ENCODE measurements at places on chromosomes 6 and 20. TPM values are rescaled to one million over a fixed set of nuclear protein-coding genes. Genes with fewer than 3 reads are reported as not detected.
A peak's percentile ranks its signal among the peaks of the same experiment; 100 is the strongest.

GPLD1 gene
- total RNA-seq: 2.6 TPM

FOXQ1 gene
- total RNA-seq: 4.9 TPM

FAM184A gene
- 6.5 TPM for total RNA-seq

DNA sequence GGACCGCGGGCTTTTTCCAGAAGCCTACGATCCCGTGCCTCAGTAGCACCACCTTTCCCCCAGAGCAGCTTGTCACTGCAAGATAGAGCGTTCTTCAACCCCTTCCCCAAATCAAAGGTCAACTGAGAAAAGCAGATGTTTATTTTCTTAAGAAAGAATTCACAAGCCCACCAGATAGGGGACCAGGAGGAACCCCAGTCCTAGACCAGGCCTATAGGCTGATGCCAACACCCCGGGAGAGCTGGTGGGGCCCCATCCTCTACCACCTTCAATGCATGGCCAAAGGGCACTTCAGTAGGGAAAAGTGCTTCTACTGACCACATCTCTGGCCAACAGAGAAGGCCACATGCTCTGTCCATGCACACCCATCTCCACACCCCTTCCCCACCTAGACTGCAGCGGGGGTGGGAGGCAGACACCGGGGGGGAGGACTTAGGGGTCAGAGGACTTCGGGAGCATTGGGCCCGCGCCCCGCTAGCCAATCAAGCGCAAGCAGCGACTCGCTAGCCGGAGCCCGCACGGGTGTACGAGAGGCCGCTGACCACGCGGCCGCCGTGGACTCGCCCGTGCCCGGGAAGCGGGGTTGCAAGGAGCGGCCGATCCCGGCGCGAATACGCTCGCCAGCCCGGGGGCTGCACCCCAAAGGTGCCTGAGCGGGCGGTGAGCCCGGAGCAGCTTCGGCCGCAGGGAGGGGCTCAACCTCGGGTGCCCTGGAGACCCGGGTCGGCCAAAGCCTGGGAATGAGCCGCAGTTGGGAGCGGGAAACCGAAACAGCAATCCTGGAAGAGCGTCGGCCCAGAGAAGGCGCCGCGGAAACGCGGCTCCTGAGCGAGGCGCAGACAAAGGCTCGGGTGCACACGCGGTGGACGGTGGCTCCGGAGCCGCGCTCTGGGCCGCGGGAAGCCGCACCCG is 2.8 kb downstream of the PDE10A start:
- H3K27ac ChIP-seq: no peak overlapping the region
- peaks cover 36% of the 10 kb centered on the region for H3K4me1 ChIP-seq
- peak overlapping the region; percentile 16 for H3K4me3 ChIP-seq
- H3K36me3 ChIP-seq: no peaks in the 10 kb centered on the region
- no peaks in the 10 kb centered on the region for H3K27me3 ChIP-seq
- DNase-seq: no peak

DNA sequence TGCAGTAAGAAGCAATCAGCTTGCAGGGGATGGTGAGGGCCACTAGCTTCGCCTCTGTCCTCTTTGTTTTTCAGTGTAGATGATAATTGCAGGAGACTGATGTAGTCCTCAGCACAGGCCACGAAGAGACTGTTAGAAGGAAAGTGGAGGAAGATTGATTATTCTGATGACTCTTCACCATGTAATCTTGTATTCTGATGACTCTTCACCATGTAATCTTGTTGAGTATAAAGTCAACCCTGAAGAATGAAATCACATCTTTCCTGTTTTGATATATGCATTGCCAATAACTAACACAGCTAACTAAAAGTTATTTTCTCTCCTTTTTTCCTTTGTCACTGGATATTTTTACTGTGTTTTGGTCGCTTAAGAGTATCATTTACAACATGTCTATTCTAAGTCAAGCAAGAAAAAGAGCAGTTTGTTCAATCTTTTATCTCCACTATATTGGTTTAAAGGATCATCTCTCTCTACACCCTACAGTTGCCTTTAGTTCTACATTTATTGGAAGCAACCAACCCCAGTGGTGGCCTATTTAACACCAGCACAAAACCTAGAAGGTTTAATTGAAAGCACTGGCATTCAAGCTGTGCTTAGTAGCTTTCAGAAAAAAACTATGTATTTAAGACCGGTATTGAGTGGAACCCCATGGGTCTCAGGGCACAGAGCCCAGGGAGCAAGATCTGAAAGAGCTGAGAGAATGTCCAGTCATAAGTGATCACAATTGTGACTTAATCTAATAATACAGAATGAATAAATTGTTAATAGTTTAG is 107.2 kb upstream of the BTBD3 start:
- H3K4me1 ChIP-seq: no peaks in the 10 kb centered on the region
- H3K36me3 ChIP-seq: no peaks in the 10 kb centered on the region
- H3K27me3 ChIP-seq: no peaks in the 10 kb centered on the region
- DNase-seq: no peak

GRCh38 chr6:8437813-8438212 is 2.5 kb upstream of the SLC35B3 start:
- no peaks in the 10 kb centered on the region for H3K27me3 ChIP-seq
- no peak overlapping the region for H3K4me3 ChIP-seq
- no peaks in the 10 kb centered on the region for H3K36me3 ChIP-seq

DNA sequence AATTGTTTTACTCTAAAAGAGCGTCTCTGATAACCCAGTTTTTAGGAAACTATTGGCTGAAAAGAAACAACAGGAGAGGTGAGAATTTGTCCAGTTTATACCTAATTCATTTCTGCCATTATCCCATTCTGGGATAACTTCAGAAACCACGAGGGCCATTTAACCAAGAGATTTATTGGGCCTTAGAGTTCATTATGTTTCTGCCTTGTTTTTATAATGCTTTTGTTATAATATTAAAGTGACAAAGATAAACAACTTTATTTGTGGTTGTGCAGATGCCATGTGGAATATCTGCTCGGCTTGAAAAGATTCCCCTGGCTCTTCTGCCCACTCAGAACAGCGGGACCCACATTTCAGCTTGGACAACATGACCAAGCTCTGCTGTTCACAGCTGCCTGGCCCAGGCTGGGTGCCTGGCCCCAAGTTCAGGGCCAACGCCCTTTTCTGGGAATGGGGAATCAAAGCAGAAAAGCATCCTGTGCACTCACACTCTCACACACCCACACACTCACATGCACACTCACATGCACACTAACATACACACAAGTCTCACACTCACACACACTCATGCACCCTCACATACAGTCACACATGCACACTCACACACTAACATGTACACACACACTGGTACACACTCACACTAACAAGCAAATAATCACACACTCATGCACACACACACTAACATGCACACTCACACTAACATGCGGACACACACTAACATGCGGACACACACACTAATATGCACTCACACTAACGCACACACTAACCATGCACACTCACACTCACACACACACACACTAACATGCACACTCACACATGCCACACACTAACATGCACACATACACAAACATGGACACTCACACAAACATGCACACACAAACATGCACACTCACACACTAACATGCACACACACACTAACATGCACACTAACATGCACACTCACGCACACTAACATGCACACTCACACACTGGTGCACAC is 86.7 kb upstream of the NEDD9 start:
- no peak for DNase-seq
- H3K27ac ChIP-seq: no peak overlapping the region
- no peaks in the 10 kb centered on the region for H3K4me1 ChIP-seq
- H3K27me3 ChIP-seq: no peaks in the 10 kb centered on the region
- no peak overlapping the region for H3K4me3 ChIP-seq

DNA sequence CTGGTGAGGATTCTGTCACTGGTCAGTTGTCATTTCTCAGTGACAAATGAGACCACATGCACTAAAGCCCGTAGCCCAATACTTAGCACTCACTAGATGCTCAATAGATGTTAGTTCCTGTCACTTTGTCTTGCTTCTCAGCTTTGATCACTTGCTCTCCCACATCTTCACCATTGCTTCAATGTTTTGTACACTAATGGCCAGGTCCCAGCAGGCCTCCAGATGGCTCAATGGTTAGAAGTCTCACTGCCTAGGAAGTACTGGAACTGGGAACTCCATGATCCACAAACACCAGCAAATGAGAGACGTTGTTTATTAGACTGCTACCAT is 502.8 kb upstream of the JARID2 start:
- H3K27ac ChIP-seq: no peak overlapping the region
- H3K4me1 ChIP-seq: no peaks in the 10 kb centered on the region
- no peaks in the 10 kb centered on the region for H3K36me3 ChIP-seq
- H3K4me3 ChIP-seq: no peak overlapping the region
- H3K27me3 ChIP-seq: no peaks in the 10 kb centered on the region

DNA sequence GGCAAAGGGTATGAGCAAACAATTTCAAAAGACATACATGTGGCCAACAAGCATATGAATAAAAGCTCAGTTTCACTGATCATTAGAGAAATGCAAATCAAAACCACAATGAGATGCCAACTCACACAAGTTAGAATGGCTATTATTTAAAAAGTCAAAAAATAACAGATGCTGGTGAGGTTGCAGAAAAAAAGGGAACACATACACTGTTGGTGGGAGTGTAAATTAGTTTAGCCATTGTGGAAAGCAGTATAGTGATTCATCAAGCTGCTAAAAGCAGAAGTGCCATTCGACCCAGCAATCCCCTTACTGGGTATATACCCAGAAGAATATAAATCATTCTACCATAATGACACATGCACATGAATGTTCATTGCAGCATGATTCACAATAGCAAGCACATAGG is 6.7 kb upstream of the KHDC1L start:
- no peaks in the 10 kb centered on the region for H3K27me3 ChIP-seq
- no peaks in the 10 kb centered on the region for H3K4me1 ChIP-seq
- H3K36me3 ChIP-seq: no peaks in the 10 kb centered on the region
- no peak overlapping the region for H3K4me3 ChIP-seq

- H3K27ac ChIP-seq: no peak overlapping the region
- no peaks in the 10 kb centered on the region for H3K36me3 ChIP-seq
- H3K27me3 ChIP-seq: no peaks in the 10 kb centered on the region
- H3K4me3 ChIP-seq: no peak overlapping the region
Observed at GRCh38 chr20:38228436-38228835, 32.1 kb downstream of the KIAA1755 start.

GRCh38 chr6:7107578-7108195 is at the start of gene RREB1:
Gene RREB1 (plus strand): TSS chr6:7107961. CDS start chr6:7181912, 73,951 bp downstream.
- peak within 1 kb of the TSS; percentile 88 for H3K27ac ChIP-seq
- no peaks in the 10 kb centered on the region for H3K36me3 ChIP-seq
- peaks cover 37% of the 10 kb centered on the region for H3K4me1 ChIP-seq
- H3K4me3 ChIP-seq: peak within 1 kb of the TSS; percentile 89
- H3K27me3 ChIP-seq: no peaks in the 10 kb centered on the region

GRCh38 chr6:109794201-109794923 is 103.3 kb downstream of the FIG4 start:
- no peak for DNase-seq
- H3K36me3 ChIP-seq: no peaks in the 10 kb centered on the region
- H3K27me3 ChIP-seq: no peaks in the 10 kb centered on the region

DNA sequence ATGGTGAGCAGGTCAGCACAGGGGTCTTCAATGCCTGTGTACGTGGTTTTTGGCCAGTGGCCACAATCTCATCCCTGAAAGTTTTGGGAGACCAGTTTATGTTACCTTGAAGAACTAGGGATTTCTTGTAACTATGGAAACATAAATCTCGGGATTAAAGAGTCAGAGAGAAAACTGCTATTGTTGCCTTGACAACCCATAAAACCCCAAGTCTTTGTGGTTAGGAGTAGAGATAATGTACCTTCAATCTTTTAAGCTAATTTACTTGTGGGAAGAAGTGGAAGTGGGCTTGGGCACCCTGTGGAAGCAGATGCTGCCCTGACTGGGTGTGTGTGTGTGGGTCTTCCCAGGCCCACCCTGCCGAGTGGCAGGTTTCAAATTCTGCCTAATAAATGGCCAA is 46.1 kb upstream of the ZNF831 start:
- no peaks in the 10 kb centered on the region for H3K36me3 ChIP-seq
- H3K27ac ChIP-seq: no peak overlapping the region
- no peak for DNase-seq
- H3K4me3 ChIP-seq: no peak overlapping the region
- H3K27me3 ChIP-seq: no peaks in the 10 kb centered on the region

DNA sequence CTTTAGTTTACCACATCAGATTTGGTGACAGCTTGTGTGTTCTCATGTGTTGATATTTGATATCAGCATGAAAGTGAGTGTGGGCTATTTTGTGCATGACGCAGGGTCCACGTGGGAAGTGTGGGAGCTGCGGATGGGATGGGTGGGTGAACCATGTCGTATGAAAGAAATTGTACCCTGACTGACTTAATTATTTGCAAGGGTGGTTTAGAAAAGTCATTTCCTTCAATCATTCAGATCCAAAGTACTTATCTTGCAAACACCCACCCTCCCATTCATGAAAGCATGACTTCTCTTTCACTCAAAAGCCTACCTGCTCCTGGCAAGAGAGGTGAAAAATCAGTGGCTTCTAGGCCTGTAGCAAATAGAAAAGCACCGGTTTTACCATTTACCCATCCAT is 91.8 kb upstream of the BACH2 start:
- no peak overlapping the region for H3K4me3 ChIP-seq
- H3K4me1 ChIP-seq: no peaks in the 10 kb centered on the region
- no peaks in the 10 kb centered on the region for H3K27me3 ChIP-seq
- no peaks in the 10 kb centered on the region for H3K36me3 ChIP-seq
- DNase-seq: no peak
- H3K27ac ChIP-seq: no peak overlapping the region

DNA sequence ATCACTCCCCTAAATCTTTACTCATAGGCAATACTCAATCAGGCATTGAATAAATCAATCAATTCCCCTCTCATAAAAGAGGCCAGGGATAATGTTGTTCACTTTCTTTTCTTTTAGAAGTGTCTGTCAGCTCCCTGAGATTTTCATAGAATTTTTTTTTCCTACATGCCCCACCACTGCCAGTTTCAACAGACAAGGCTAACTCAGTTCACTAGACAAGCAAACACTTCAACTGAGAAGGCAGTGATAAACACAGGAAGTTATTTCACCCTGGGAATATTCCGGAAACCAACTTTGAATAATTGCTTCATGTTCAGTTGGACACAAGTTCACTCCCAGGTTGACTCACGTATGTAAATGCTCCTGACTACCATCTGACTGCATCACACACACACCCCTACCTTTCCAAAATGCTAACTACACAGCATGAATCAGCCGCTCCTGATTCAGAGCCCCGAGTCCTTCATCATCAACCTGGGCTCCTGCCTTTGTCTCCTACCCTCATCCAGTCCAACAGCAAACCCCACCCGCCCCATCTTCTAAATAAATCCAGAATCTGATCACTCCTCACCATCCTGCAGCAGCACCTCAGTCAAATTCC is 143.9 kb downstream of the BCAS1 start:
- H3K4me3 ChIP-seq: no peak overlapping the region
- H3K27me3 ChIP-seq: no peaks in the 10 kb centered on the region
- no peaks in the 10 kb centered on the region for H3K36me3 ChIP-seq
- peaks cover 10% of the 10 kb centered on the region for H3K4me1 ChIP-seq
- no peak for DNase-seq

Data from body of pancreas (tissue), 4 donors.